ENCODE measurements at places on chromosomes 3 and 15.

- DNase-seq, result no peak
These were observed 69.3 kb downstream of the CHST2 start for GRCh38 chr3:143188881-143189280.

- no peak for DNase-seq
These were observed 70.9 kb upstream of the TMEM115 start for GRCh38 chr3:50430191-50430590.

DNA sequence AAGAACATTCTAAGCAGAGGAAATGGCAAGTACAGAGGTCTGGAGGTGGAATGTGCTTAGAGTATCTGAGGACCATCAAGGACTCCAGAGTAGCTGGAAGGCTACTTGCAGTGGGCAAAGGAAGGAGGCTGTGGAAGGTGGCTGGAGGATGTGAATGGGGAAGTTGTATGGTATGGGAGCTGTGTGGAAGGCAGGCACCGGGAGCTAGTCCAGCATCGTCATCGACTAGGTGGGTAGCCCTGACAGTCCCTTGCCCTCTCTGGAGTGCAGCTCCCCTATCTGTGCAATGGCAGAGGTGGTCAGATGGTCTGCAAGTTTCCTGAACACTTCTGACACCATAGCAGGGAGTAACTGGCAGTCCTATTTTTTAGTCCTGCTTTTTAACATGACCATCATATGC lies 19.3 kb downstream of the CCDC13 start:
- DNase-seq, result no peak

DNA sequence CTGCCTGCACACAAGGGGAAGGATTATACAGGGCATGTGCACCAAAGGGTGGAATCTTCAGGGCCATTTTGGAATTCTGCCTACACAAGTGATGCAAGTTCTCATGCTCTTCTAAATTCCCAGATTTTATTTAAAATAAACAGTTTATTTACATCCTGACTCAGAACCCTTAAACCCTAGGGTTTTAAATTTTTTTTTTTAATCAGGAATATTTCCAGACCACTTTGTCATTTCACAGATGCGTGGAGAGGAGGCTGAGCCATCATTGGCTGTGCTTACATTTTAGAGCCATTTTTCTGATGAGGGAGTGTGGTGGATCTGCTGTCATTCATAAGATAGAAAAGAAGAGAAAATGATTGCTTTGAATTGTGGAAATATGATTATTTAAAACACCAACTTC lies 65.2 kb upstream of the MNS1 start:
- DNase-seq, result no peak

GRCh38 chr3:58497097-58497496 lies 5.2 kb downstream of the KCTD6 start:
- no peak for DNase-seq

DNA sequence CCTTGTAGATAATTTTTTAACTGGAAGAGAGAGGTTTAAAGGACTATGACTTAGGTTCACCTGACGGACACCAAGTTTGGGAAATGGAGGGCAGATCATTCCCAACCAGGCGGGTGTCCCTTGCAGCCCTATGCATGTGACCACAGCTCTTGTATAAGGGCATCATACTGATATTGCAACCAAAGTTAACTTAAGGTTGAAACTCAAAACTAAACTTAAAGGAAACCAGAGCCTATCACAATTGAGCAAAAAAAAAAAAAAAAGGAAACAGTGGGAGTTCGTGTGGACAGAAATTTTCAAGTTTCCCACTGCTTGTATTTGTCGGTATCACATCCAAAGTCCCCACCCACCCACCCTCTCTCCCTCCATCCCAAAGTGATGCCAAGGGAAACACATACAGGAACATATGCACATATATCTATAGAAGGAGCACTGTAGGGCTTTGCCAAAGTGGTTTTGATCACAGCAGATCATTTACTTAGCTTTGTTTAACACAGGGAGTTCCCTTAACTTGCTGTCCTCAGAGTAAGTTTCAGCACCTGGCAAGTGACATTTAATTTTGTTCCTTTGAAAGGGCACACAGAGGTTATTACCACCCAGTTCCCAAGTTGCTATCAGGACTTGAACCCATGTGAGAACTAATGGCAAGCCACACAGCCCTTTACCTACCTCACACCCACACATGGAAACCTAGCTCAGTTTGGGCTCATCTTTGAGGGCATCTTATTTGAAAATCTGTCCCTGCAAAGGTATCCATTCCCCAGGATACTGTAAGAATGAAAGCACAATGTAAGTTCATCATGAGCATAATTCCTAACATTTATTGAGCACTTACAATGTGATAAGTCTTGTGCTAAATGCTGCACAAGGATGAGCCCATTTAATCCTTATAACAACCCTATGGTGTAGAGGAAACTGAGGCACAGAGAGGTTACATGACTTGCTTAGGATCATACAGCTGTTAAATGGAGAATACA lies 204.5 kb upstream of the CMC1 start:
- DNase-seq, result no peak

- DNase-seq, result no peak
These were observed 225.4 kb upstream of the AZI2 start for GRCh38 chr3:28574036-28574435.

- no peak for DNase-seq
These were observed 42.1 kb upstream of the SLC2A2 start for GRCh38 chr3:171068658-171069057.

- DNase-seq, result no peak
These were observed 23.0 kb upstream of the ARPP21 start for GRCh38 chr3:35616346-35616745.

Measured in stimulated activated CD4-positive, alpha-beta T cell treated with anti-CD3 and anti-CD28 coated beads, Interleukin-1b, Interleukin-23, amount 100 ng/mL, for 1 hour (primary cell).